Fibroblast of lung (primary cell): ENCODE measurements at places on chromosomes 3 and 15.

DNA sequence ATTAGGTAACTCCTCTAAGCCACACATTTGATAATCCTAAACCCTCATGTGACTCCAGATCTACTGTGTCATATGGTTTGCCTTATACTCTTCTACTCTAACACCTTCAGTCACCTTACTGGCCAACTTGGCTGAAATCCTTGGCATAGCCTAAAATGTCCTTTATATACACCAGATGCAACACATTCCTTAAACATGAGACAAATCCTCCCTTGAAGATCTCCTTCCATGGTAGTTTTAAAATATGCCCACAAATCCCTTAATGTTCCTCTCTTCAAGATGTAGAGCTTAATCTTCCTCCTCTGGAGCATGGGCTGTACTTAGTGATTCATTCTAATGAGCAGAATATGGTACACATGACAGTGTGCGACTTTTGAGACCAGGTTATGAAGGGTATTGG lies 238.9 kb downstream of the SUCLG2 start:
- DNase-seq: peak; percentile 21

DNA sequence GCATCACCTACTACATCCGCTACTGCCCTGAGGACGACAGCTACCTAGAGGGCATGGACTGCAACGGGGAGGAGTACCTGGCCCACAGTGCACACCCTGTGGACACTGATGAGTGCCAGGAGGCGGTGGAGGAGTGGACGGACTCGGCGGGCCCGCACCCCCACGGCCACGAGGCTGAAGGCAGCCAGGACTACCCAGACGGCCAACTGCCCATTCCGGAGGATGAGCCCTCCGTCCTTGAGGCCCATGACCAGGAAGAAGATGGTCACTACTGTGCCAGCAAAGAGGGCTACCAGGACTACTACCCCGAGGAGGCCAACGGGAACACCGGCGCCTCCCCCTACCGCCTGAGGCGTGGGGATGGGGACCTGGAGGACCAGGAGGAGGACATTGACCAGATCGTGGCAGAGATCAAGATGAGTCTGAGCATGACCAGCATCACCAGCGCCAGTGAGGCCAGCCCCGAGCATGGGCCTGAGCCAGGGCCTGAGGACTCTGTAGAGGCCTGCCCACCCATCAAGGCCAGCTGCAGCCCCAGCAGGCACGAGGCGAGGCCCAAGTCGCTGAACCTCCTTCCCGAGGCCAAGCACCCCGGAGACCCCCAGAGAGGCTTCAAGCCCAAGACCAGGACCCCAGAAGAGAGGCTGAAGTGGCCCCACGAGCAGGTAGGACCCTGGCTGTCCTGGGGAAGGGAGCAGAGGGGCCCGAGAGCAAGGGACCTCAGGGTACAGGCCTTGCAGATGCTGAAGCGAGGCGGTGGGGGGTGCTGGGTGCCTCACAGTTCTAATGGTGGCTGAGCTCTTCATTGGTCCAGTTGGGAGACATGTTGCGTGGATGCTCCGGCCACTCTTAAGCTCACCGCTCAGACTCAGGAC lies 168.6 kb downstream of the APBA2 start:
- no peak for DNase-seq

DNA sequence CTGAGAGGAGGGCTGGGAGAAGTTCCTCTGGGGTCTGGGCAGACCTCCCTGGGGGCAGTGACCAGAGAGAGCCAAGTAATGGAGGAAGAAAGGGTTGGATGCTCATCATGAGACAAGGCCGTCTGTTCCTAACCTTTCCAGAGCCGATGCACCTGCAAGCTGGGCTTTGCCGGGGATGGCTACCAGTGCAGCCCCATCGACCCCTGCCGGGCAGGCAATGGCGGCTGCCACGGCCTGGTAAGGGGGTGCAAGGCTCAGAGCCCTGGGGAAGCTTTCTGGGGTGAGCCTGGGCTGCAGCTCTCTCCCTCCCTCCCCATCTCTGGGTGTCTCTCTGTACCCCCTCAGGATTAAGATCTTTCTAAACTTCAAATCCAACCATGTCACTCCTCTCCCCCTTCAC lies 16.4 kb downstream of the STAB1 start:
- no peak for DNase-seq

GRCh38 chr15:94131875-94132274 lies 99.5 kb upstream of the MCTP2 start:
- DNase-seq: no peak

GRCh38 chr3:115836944-115837343 lies 213.6 kb downstream of the GAP43 start:
- peak; percentile 43 for DNase-seq

- peak; percentile 75 for DNase-seq
Observed at GRCh38 chr15:98876451-98877369, 130.9 kb downstream of the PGPEP1L start.

GRCh38 chr3:112477891-112478290 lies 21.4 kb downstream of the BTLA start:
- DNase-seq: no peak

DNA sequence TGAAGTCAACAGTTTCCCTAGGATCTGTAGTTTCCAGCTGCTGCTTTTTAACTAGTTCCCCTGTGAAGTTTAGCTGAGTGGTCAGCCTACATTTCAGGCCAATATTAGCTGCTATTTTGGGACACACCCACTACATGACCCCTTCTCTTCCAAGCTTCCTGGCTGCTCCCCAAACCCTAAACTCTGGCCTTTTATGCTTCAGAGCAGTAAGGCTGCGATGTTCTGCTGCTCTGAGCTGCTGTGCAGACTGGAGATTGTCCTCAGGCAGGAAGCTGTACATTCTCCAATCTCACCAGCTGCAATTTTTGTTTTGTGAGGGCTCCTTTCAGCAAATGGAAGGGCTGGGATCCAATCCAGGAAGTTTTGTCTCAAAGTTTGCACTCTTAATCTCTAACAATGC lies 48.0 kb upstream of the WDR72 start:
- no peak for DNase-seq

- DNase-seq: no peak
Observed at GRCh38 chr3:169813278-169813677, 574 bp upstream of the LRRC34 start.

DNA sequence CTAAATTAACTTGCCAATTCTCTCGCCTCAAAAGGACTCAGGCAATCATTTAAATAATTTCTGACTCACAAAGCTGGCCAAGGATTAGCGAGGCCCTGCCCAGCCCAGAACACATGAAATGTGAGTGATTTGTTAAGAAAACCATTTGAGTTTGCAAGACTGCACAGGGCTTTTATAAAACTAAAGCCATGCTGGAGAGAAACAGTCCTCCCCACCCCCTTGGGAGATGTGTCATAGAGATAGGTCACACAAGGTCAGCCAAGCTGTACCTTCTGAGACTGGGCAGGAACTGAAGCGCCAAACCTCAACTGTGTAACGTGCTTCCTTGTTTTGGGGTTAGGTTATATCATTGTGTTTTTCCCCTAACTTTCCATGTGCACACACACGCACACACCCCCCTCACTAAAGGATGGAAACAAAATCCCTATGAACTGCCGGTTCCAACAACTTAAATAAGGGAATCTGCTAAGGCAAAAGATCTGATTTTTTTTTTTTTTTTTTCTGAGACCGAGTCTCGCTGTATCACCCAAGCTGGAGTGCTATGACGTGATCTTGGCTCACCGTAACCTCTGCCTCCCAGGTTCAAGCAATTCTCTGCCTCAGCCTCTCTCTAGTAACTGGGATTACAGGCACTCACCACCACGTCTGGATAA lies 8.1 kb downstream of the SPATA12 start:
- peak; percentile 88 for DNase-seq

DNA sequence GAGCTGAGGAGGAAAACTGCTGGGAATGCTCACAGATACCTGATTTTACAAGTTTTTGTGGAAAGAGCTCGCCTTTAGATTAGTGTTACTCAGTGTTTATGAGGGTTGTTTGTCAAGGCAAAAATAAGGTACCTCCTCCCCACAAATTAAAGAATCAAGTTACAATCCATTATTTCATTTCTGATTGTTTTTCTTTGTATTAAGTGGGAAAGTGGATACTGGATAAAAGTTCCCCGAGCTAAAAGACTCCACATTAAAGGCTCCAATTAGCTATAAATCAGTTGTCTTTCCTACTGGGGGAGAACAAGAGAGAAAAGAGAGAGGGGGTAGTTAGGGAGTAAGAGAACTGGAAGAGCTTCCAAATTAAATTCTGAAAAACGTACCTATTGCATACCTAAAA lies 1.9 kb downstream of the ALDH1A2 start:
- DNase-seq: no peak

- DNase-seq: no peak
Observed at GRCh38 chr3:49930168-49930690, 618 bp upstream of the MON1A start.

GRCh38 chr15:93027413-93027812 lies 61.6 kb downstream of the RGMA start:
- DNase-seq: peak; percentile 47

DNA sequence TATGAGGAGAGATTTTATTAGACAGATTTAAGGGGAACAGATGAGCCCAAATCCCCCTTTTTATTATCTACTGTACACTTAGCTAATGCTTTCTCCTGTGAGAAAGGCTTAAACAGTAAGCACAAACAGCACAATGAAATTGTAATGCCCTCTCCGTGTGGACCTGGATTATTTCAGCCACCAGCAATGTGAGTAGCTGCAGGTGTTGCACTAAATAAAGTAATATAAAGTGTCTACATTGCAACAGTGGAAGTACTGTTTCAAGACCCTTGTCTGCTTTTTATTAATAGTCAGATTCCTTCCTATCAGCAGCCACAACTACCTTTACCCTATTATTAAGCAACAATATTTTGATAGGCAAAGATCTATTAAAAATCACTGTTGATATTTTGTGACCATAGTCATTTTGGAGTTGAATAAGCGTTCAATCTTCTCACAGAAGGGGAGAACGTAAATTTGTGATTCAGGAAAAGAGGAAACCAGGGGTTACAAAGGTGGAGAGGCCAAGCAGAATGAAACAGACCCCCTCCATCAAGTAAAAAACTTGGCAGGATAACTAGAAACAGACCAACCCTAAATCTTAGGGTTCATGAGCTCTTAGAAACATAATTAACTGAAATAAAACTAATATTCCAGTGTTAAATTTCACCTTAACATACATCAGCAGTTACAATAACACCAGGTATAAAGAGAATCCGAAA lies 422.6 kb downstream of the MECOM start:
- DNase-seq: no peak

GRCh38 chr3:108359011-108359410 lies 62.7 kb downstream of the HHLA2 start:
- DNase-seq: no peak

DNA sequence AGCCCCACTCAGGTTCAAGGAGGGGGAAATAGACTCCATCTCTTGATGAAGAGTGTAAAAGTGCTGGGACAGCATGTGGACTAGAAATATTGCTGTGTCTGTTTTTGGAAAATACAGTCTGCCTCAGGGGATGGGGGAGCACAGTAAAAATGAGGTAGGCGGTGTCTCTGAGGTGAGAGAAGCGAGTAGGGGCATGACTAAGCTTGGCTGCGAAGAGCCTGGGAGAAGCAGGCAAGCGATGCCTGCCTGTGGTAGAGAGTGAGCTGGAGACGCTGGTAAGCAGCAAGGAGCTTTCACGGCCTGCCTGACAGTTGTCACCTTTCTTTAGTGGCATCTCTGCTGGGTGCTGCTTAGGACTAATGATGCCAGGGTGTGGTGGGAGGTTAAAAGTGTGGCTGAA lies 49.0 kb upstream of the DCLK3 start:
- no peak for DNase-seq

GRCh38 chr3:61132062-61132461 lies 119.2 kb downstream of the FHIT start:
- DNase-seq: no peak

- no peak for DNase-seq
Observed at GRCh38 chr3:189369636-189370035, 197.9 kb downstream of the TPRG1 start.

- DNase-seq: peak; percentile 47
Observed at GRCh38 chr3:183802989-183803388, 22.4 kb downstream of the MAP6D1 start.

- peak; percentile 65 for DNase-seq
Observed at GRCh38 chr3:102084006-102084405, 234.7 kb downstream of the NFKBIZ start.

DNA sequence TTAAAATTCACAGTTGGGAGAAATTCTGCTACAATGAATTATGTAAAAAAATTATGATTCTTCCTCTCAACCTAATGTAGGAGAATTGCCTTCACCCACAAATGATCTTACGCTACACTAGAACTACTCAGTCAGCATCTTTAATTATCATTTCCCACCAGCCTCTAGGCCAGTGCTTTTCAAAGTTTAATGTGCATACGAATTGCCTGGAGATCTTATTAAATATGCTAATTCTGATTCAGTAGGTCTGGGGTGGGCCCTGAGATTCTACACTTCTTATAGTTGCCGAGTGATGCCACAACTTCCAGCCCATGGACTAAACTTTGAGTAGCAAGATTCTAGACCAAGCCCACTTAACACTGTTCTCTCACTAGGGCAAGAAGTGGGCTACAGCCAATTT lies 236.9 kb upstream of the ICE2 start:
- no peak for DNase-seq

GRCh38 chr15:67208396-67208795 lies 46.1 kb downstream of the AAGAB start:
- DNase-seq: no peak

DNA sequence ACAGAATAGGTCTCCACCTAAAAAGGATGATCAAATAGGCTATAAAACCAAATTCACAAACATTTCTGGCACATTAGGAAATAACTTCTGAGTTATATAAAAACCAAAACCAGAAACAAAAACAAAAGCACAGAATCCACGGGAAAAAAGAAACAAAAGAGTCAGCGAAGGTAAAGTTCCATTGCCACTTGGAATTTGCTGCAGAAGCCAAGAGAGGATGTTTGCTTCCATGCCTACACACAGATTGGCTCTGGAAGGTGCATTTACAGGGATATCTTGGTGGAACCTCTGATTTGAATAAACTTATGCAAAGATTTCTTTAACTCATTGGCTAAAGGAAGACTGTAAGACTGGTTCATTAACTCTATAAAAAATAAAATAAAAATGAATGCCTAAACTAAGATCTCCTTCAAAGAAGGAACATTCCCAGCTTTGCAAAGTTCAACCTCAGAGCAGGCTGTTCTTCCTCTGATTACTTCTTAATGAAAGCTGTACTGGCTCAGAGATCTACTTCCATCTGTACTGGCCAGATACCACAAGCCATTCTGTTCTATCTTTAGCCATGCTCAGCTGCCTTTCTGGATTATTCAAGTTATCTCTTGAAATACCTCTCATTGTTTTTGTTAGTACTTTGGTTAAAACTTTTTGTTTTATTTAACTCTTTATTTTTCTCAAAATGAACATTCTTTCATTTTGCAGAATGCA lies 537.5 kb upstream of the CCDC54 start:
- DNase-seq: no peak

GRCh38 chr3:108102420-108103039 lies 11.7 kb upstream of the CD47 start:
- DNase-seq: no peak

GRCh38 chr3:146189519-146190173 lies 28.7 kb upstream of the PLOD2 start:
- peak; percentile 77 for DNase-seq

GRCh38 chr3:126100269-126100633 lies 16.3 kb upstream of the SLC41A3 start:
- DNase-seq: no peak

- DNase-seq: no peak
Observed at GRCh38 chr3:8651418-8652323, 7.1 kb upstream of the SSUH2 start.

- peak; percentile 98 for DNase-seq
Observed at GRCh38 chr15:66803182-66803729, 101.2 kb downstream of the SMAD6 start.
